ENCODE measurements at places on chromosomes 11 and 22.

- DNase-seq: no peak
Measured at GRCh38 chr22:24867323-24868022, 61.5 kb downstream of the SGSM1 start.

DNA sequence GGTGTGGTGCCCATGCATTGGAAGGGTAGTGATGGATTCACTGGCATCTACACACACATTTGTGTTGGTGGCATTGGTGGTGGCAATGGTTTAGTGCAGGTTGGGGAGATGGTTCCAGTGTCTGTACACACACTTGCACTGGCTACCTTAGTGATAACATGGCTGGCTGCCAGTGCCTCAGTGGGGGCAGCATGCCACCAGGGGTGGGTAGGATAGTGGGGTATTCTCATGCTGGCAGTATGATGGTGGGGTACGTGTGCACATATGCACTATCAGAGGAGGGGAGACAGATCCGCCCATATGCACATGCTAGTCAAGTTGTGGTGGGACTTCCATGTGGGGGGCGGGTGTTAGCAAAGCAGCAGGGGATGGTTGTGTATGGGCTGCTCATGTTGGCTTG is 7.1 kb upstream of the OR8K3 start:
- DNase-seq: no peak

DNA sequence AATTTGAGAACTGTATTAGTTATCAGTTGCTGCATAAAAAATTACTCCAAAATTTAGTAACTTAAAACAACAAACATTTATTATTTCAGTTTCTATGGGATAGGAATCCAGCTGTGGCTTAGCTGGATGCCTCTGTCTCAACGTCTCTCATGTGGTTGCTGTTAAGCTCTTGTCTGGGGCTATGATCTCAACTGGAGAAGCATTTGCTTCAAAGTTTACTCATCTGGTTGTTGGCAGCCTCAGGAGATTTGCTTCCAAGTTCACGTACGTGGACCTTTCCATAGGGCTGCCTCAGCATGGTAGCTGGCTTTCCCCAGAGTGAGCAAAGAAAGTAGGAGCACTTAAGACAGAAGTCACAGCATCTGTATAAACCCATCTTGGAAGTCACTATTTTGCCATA is 144.9 kb upstream of the SESN3 start:
- DNase-seq: no peak

GRCh38 chr22:47673557-47673956 is 911.1 kb downstream of the TBC1D22A start:
- no peak for DNase-seq

GRCh38 chr11:1516273-1517067 is 29.9 kb upstream of the MOB2 start:
- no peak for DNase-seq

- no peak for DNase-seq
Measured at GRCh38 chr22:20606784-20607128, 99.3 kb downstream of the MED15 start.

DNA sequence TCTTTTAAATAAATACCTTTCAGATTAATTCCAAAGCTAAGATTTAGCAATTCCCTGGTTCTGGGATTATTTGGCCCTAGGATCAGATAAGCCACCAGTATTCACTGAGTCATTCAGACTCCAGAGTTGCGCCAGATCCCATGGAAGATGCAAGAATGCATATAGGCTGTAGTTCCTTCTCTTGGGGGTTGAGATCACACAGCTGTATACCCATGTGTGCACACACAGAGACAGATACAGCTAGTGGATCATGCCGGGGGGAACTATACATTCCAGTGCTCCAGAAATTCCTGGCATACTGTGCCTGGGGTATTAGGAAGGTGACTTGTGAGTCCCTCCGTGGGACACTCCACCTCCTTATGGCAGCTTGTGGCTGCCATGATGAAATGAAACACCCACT is 75.4 kb downstream of the ZBTB16 start:
- DNase-seq: no peak

GRCh38 chr11:65576867-65577755 is 1.3 kb downstream of the EHBP1L1 start:
- peak; percentile 66 for DNase-seq

DNA sequence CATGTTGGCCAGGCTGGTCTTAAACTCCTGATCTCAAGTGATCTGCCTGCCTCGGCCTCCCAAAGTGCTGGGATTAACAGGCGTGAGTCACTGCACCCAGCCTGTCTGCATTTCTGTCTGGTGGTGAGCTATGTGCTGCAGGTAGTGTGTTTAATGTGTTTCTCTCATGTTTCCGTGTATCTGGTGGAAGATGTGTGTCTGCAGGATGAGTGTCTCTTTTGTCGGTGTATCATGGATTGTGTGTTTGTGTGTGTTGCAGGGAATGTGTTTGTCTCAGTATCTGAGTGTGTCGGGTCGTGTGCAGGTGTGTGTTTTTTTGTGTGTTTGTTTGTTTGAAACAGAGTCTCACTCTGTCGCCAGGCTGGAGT is 16.1 kb downstream of the SCARF2 start:
- no peak for DNase-seq

- DNase-seq: peak; percentile 21
Measured at GRCh38 chr11:9462806-9463537, 2.2 kb downstream of the ZNF143 start.

GRCh38 chr22:19886605-19887255 is 32.1 kb upstream of the GNB1L start:
- DNase-seq: peak; percentile 22

DNA sequence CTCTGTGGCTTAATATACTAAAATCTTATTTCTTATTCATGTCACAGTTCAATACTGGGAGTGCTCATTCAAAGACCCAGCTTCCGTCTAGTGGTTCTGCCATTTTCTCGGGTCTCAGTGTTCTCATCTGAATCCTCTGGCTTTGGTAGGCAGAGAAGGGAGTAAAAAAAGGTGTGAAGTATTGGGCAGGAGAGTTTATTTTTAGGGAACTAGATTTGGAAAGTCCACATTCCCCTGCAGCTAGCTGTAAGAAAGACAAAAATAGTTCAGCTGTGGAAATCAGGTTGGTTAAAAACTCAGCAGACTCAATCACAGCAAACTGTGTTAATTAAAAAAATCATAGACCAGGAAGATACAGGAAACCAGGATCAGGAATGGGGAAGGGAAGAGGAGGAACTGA is 4.1 kb upstream of the LYVE1 start:
- no peak for DNase-seq

- no peak for DNase-seq
Measured at GRCh38 chr22:35544827-35545226, 4.2 kb downstream of the RASD2 start.

DNA sequence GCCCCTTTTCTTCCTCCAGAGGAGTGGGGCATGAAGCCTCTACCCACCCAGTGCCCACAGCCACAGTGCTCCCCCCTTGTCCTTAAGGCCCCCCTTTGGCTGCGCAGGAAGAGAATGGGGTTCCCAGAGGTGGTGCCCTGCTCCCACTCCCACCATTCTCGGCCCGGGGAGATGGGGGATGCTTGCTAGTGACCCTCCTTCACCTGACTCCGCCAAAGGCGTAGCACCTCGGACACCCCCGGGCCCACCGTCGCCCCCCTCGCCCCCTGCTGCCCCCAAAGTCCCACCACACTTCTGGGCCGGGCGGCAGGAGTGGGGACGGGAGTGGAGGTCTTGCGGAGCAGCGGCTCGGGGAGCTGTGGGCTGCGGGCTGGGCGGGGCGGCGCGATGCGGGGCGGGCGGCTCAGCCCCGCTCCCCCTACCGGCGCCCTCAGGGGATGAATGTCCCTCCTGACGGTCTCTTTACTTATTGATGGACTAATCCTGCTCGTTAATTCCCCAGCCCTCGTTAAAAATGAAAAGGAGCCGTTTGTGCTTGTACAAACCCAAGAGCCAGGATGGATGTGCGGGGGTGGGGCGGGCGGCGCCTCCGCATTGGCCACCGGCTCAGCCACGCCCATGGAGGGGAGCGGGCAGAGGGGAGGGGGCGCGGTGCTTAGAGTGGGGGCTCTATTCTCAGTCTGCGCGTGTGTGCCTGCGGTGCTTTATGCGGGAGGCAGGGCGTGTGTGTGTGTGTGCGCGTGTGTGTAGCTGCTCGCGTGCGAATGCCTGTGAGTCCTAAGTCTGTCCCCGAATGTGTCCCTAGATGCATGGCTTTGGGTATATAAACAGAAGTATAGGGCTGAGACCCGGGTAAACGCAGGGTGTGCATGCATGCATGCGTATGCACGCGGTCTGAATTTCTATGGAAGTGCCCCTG is 25.6 kb downstream of the SYT7 start:
- DNase-seq: no peak

- DNase-seq: no peak
Measured at GRCh38 chr11:130243816-130244215, 70.9 kb downstream of the ZBTB44 start.

- no peak for DNase-seq
Measured at GRCh38 chr11:116808262-116809175, 14.6 kb downstream of the APOA4 start.
